ENCODE measurements at places on chromosomes 12 and 14. TPM values are rescaled to one million over a fixed set of nuclear protein-coding genes. Genes with fewer than 3 reads are reported as not detected.

ANO4 gene
- 0.12 TPM for total RNA-seq

PRIMA1 gene
- not detected for total RNA-seq

HOXC5 gene
- total RNA-seq, result not detected

RPL10L gene
- total RNA-seq, result not detected

KIF5A gene
- 0.12 TPM for total RNA-seq

GNB3 gene
- total RNA-seq, result 9.4 TPM

TAS2R42 gene
- not detected for total RNA-seq

ESPL1 gene
- total RNA-seq, result 39.3 TPM

KRT84 gene
- not detected for total RNA-seq

NOVA1 gene
- total RNA-seq, result 3.3 TPM

CALM1 gene
- 743 TPM for total RNA-seq

CHGA gene
- not detected for total RNA-seq

PDE3A gene
- total RNA-seq, result 27.4 TPM

ITGA7 gene
- total RNA-seq, result 1.0 TPM

SLC5A8 gene
- total RNA-seq, result not detected

ZDHHC22 gene
- 0.24 TPM for total RNA-seq

DHRS7 gene
- 29.3 TPM for total RNA-seq

MGAT4C gene
- not detected for total RNA-seq

ASCL1 gene
- not detected for total RNA-seq

NTN4 gene
- 105 TPM for total RNA-seq

KCNMB4 gene
- total RNA-seq, result 2.1 TPM

KRT6B gene
- total RNA-seq, result not detected

ASB2 gene
- not detected for total RNA-seq

GPR132 gene
- total RNA-seq, result not detected

PIWIL1 gene
- not detected for total RNA-seq

RERGL gene
- total RNA-seq, result not detected
